NCI-H1436 (cell line): ENCODE measurements at places on chromosomes 1 and 21.

- no peak for DNase-seq
Observed at GRCh38 chr1:203178083-203178482, 2.5 kb upstream of the MYBPH start.

DNA sequence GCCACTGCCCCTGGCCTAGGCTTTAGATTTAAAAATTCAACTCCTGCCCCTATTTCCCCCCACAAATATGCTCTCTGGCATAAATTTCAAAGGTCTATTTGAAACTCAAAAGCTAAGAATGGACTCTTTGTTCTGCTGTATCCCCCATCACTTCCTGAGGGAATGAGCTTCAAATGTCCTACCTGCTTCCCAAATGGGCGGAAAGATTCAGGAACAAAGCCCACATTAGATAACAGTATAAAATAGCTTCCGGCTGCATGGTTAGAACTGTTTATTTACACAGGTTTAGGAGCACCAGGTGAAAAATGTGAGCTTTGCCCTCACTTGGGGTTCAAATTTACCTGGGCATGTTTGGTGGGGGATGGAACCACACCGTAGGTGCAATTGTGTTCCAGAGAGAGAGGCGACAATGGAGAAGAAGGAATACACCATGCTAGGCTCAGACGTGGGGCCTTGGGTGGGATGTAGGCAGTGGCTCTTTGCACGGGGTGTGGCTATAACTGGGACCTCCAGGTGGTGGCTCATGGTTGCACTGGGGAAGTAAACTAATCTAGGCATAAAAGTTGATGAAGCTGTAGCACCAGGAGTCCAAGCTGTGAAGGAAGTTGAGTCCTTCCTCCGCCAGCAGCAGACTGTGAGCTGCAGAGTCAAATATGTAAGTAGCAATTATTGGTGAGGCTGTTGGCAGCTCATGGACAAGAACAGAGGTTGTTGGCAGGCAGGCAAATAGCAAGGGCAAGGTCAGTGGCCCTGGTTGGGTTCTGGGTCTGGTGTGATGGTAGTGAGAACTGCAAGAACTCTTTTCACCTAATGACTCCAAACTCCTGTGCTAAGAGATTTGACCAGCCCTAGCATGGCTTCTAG, 41.5 kb upstream of the SRSF10 start:
- no peak for DNase-seq

DNA sequence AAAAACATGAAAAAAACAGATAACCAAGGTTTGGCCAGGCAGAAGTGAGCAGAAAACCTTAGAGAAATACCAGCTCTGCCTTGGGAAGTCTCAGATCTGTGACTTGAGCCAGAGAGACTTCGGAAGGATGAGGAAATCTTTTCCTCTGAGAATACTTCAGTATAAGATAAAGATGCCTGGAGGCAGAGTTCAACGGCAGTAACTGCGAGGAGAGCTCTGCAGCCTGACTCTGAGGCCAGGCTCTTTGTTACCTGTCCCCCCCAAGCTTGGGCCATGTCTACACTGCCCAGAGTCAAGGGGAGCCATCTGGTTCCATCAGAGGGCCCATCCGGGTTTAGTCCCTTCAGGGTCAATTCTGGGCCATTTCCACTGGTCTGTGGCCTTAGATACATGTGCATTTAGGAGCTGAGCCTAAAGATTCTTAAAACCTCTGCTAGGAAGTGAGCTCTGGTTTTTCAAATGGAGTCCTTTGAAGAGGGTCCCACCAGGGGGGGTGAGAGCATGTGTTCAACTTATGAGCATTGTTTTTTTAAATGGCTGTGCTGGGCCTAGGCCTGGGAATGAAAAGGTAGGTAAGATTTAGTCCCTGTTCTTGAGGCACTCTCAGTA, 8.7 kb downstream of the KIRREL1 start:
- no peak for DNase-seq

DNA sequence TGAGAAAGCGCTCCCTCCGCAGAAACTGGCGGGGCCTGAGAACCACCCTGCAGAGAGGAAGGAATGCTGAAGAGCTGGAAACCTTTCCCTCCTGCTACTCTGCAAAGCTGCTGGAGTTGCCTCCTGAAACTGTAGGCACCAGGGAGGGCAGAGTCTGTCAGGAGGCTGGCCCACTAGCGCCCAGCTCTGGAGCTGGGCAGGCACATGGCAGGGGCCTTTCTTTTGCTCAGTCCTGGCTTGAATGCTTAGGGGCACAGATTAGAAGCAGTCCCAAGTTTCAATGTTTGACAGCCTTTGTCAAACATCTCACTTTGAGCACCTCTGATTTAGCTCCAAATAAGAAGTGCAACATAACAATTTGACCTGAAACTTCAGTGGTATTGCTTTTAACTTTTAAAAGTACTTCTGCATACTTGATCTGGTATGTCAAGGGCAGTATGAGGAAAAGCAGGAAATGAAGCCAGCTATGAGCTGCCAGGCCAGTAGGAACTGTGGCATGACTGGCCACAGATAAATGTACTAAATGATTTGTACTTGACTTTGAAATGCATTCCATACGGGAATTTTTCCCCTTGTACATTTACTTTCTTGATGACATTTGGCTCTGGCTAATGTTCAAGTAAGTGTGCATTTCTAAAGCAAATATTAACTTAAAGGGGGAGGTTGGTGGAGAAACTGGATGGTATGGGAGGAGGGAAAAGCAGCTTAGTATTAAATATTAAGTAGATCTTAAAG, 7.2 kb downstream of the C1orf116 start:
- no peak for DNase-seq

- peak; percentile 59 for DNase-seq
Observed at GRCh38 chr1:9490605-9491339, 48.5 kb upstream of the SLC25A33 start.

DNA sequence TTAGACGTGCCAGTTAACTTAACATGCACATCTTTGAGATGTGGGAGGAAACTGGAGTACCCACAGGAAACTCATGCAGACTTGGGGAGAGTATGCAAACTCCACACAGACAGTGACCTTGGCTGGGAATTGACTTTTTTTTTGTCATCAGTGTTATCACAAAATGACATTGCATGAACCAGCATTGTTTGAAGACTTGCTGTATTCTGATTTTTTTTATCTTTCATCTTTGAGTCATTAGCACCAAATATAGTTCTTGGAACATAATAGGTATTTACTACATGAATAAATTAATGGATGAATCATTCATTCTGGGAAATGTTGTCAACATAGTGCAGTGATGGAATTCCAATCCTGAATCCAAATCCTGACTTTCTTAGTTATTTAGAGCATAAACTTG, 77.0 kb downstream of the ATF6 start:
- no peak for DNase-seq

GRCh38 chr1:107252271-107252670, 111.4 kb downstream of the NTNG1 start:
- DNase-seq = no peak

- DNase-seq = no peak
Observed at GRCh38 chr1:198764748-198765147, 125.9 kb downstream of the PTPRC start.

- no peak for DNase-seq
Observed at GRCh38 chr1:212605441-212606394, 2.8 kb upstream of the ATF3 start.

DNA sequence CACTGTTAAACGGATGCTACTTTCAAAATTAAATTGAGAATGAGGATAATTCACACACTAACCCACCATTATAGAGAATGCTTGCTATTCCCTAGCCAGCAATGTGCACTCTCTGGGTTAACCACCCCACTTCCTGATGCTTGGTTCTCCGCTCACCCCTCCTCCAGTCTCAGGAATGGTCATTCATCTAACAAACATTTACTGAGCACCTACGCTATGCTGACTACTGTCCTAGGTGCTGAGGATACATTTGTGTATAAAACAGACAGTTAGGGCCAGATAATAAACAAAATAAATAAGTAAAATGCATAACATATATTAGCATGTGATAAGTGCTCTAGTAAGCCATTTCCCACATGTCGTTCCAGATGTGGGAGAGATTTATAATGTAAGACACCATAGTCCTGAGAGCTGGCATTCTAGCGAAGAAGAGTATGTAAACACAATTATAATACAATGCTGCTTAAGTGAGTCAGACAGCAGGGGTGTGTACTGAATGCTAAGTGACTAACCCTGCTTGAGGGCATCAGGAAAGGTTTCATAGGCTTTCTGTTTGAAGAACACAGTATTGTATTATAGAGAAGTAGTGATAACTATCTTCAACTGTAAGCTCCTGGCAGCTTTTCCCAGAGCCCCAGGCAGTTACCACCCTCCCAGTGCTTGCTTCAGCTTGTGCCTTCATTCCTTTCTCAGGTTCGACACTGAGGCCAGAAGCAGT, 126.7 kb upstream of the CACHD1 start:
- peak; percentile 9 for DNase-seq

DNA sequence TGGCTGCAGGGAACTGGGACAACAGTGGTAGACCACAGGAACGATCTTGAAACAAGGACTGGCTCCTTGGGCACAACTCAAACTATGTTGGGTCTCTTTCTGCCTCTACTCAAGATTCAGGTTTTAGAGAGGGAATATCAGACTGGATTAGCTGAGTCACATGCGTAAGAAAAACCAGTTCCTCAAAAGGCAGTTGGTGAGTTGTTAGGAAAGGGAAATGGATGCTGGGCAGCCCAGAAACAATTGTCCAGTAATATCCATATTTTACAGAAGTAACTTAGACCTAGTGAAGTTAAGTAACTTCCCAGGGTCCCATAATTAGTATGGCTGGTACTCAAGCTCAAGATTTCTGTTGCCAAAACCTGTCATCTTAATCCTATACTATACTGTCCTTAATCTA, 27.0 kb upstream of the TMEM39B start:
- no peak for DNase-seq

DNA sequence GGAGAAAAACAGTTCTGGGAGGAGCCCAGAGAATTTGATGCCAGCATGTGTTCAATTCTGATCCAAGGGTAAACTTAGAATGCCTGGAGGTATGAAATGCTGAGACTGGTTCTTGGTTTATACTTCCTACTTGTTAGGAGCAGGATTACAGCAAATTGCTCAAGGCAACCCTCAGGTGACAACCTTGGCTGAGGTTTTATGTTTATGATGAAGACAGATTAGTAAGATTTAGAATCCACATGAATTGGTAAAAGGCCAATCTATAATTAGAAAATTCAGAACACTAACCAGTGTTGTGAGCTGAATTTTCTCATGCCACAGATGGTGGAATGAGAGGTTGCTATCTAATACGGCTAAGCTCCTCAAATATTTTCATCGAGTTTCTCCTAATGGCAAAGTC, 235.3 kb upstream of the NRIP1 start:
- no peak for DNase-seq

- DNase-seq = no peak
Observed at GRCh38 chr1:25803368-25803767, 3.4 kb downstream of the SELENON start.

GRCh38 chr1:153967107-153967999, at the start of gene CREB3L4:
Gene CREB3L4, plus strand, starts transcription at chr1:153967902. Its CDS starts 624 bp downstream, at chr1:153968526.
- DNase-seq = peak; percentile 96

GRCh38 chr1:115310581-115311473, 27.2 kb downstream of the NGF start:
- DNase-seq = no peak

DNA sequence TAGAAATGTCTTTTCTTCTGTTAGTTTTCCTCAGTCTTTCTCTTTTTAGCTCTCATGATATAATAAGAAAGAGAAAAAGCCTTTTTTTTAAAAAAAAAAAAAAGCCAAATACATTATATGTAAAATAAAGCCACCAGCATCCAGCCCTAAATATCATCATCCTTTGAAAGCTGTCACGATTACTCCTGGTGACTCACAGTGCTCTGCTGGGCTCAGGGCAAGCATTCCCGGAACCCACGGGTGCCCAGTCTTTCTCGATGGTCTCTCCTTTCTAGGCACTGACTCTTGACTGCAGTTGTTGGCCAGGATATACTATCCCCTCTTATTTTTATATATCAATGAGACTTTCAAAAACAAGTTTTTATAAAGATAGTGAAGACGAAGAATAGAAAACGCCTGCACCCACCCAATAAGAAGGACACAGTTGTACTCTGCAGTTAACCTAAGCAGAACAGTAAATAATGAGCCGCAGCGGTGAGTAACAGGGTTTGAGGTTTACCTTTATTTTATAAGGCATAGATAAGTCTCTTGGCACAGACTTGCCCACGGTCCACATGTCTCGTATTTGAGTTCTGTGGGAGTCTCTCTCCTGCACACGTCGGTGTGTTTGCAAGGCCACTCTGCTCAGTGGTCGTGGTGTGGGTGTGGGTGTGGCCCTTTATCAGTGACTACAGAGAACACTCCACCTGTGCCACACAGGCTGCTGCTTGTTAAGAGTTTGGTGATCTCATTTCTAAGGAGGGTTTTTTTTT, 15.7 kb upstream of the MX2 start:
- no peak for DNase-seq

GRCh38 chr21:18760247-18760646, 356.7 kb upstream of the TMPRSS15 start:
- no peak for DNase-seq
